ENCODE measurements at places on chromosomes 12 and 14.

- ATAC-seq = peak; percentile 87
These were observed at the start of gene PAX9 for GRCh38 chr14:36661506-36662257. PAX9 (plus strand) TSS chr14:36661860; CDS start chr14:36662090, 230 bp downstream.

GRCh38 chr14:104717646-104718045, 6.4 kb upstream of the ADSS1 start:
- ATAC-seq = no peak

DNA sequence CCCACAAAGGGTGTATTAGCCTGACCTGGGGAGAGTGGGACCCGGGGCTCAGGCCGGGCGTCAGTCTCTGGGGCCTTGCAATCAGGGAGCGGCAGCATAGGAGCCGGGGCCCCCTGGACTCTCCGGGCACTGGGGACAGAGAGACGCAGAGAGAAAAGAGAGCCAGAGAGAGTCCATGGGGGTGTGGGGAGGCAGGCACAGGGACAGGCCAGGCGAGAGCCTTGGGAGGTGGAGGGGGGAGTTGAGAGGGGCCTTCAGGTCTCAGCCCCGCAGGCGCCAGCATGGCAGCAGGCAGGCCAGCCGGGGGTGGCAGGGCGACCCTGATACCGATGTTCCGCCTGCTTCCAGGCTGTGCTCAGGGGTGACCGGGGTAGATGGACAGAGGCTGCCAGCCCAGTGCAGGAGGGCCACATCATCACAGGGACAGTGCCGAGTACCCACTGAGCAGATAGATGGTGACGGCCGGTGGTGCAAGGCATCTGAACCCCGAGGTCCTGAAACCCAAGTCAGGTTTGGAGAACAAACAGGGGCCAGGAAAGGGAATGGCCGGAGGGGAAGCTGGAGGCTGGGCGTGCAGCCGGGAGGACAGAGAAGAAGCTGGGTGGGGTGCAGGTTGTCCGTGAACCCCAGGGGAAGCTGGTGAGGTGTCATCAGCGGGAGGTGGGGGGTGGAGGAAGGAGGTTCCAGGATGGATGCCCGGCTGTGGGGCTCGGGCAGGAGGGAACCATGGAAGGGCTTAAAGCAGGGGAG, 2.9 kb downstream of the EXOC3L4 start:
- no peak for ATAC-seq

- no peak for ATAC-seq
These were observed 19.3 kb upstream of the ETV6 start for GRCh38 chr12:11630046-11630706.

DNA sequence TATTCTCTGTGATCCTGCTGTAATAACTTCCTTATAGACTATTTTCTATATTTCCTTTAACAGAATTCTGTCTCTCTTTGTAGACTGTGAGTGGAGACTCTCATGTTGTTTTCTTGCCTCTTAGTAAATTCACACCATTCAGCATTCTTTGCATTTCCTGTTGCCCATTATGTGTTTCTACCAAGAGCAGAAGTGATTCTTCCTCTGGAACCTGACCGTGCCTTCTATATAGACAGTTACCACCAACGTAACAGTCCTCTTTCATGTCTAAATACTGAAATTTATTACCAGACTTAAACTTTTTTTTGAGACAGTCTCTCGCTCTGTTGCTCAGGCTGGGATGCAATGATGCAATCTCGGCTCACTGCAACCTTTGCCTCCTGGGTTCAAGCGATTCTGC, 31.1 kb downstream of the METAP2 start:
- ATAC-seq = no peak

DNA sequence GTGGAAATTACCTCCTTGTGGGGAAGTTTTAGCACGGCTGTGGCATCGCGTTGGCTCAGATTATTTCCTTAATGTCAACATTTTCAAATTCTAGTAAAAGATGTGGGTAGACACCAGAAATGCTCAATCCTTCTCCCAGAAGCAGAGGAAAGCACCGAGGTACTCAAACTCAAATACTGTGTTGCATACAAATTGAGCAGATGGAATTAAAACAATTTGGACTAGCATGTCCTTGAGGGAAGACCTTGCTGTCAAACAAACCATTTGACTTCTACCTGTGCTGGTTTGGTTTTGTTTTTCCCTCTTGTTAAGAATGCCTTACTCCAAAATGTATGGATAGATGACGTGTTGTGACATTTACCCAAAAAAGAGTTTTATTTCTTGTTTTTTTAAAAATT, 136.4 kb downstream of the CNTN1 start:
- no peak for ATAC-seq

GRCh38 chr12:120468821-120469449, 613 bp downstream of the SRSF9 start:
- peak; percentile 23 for ATAC-seq

GRCh38 chr14:86613126-86613525, 1083.2 kb downstream of the FLRT2 start:
- no peak for ATAC-seq

DNA sequence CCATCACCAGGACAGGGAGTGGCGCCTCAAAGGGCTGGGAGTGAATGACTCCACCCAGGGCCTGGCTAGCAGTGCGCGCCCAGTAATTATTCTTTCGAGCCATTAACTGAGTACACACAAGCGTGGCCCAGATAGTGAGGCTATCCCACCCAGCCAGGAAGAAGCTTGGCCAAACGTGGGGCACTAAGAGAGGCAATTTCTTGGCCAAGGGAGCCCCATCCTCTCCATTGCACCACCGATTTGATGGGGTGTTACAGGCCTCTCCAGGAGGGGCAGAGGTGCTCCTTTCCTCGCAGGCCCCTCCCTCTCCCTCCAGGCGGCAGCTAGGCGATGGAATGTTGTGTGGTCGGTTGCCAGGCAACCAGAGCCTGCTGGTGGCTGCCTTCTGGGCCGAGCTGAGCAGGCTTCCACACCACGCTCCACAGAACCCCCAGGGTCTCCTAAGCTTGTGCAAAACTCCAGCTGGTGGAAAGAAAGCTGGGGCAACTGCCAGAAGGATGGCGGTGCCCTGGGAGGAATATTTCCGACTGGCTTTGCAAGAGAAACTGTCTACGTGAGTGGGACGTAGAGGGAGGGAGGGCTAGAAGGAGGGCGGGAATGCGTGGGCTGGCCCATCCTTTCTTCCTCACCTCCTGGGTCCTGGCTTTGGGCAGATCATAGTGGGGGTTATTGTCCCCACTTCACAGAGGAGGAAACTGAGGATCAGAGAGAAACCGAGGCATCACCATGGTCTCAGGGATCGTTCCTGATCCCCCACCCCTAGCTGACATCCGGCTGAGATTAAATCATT, at the start of gene CFAP73:
TSS of gene CFAP73 (plus strand) at position 364 of the 790 bp plus-strand sequence. CDS start at position 498, 134 bp downstream.
- peak; percentile 86 for ATAC-seq

GRCh38 chr12:111521801-111522200, 77.3 kb downstream of the ATXN2 start:
- no peak for ATAC-seq

DNA sequence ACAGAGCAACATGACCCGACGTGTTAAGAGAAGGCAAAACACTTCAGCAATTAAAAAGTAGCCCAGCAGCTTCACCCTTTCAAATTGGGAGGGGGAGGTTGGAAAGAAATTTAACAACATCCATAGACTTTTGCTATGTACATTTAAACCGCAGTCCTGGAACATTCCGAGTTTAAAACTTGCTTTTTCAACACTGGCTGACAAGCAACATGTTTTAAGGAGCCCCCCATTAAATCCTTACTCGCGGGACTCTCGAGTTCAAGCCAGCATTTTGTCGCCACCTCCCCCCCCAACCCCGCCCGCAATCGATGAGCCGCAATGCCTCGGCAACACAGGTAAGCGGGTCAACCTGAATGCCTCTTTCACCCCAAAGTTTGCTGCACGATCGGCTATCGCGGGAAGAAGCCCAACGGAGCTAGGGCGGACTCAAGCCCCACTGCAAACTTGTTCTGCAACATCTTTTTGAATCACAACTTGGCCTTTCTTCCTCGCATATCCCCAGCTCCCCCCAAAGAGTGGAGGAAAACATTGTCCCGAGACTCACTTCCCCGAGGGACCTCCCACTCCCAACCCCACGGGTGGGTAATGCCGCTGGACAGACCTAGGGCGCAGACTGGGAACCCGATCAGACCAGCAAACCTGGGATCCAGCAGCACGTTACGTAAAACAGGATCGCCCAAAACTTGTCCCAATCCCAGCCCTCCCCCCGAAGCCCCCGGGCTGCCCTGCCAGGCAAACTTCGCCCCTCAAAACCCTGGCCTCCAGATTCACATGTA, 777 bp downstream of the ZFP36L1 start:
- ATAC-seq = no peak

GRCh38 chr14:21104448-21105060, 3.7 kb downstream of the TMEM253 start:
- peak; percentile 75 for ATAC-seq

DNA sequence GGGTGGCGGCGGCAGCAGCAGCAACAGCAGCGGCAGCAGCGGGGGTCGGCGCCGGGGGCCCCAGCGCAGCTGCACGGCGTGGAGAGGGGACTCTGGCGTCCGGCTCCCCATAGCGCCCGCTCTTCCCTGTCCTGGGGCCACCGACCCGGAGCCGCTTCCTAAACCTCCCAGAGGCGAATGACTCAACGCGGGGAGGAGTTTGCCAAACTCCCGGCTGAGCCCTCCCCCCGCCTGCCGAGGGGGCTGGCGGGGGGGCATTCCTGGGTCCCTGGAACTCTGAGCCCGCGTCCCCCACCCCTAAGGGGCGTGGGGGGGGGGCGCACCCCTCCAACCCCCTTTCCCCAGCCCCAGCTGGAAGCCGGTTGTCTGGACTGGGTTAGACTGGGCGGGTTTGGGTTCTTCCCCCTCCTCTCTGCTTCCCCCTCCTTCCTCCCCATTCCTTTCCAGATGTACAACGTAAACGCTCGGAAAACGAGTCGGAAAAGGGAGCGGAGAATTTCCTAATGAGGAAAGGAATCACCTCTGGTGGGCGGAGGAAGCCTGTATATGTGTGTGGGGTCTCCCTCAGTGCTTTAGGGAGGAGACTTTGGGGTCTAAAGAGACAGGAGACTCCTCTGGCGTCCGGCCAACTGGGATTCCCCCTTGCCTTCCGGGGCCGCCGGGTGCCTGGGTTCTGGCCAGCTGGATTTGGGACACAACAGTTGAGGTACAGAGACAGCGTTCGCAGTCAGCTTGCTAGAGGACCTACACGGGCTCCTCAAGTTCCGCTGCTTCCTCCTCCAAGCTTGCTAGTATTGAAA, at the start of gene ITGA5:
TSS of gene ITGA5 (minus strand) at position 179 of the 800 bp plus-strand sequence. CDS start at position 111, 68 bp downstream.
- ATAC-seq = peak; percentile 87

GRCh38 chr14:74038020-74038859, 19.1 kb downstream of the BBOF1 start:
- peak; percentile 77 for ATAC-seq

- no peak for ATAC-seq
These were observed 7.7 kb upstream of the DCP1B start for GRCh38 chr12:2011643-2012607.

DNA sequence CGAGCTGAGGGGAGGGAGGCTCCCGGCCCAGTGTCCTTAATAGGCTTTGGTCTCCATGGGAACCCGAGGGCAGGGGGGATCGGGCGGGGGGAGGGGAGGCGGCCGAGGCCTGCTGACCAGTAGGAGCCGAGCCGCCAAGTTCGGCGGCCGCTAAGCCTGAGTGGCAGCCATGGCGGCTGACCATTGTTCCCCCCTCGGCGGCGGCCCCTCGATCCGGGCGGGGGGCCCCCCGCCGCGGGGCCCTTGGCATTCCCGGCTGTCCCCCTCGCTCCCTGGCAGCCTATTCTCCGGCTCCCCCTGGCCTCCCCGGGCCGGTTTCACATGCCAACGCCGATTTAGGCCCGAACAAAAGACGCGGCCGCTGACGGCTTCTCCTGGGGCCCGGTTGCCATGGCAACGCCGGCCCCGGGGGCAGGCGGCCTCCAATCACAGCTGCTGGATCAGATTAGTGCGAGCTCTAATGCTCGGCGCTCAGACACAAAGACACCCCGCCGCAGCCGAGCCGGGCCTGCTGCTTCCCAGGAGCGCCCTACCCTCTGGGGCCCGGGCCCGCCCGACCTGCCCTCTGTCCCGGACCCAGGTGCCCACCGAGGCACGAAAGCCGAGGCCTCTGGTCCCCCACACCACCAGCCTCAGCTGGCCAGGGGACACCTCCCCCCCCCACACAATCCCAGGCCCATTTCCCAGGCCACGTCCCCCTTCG, 7.3 kb downstream of the MSI1 start:
- ATAC-seq = peak; percentile 70

DNA sequence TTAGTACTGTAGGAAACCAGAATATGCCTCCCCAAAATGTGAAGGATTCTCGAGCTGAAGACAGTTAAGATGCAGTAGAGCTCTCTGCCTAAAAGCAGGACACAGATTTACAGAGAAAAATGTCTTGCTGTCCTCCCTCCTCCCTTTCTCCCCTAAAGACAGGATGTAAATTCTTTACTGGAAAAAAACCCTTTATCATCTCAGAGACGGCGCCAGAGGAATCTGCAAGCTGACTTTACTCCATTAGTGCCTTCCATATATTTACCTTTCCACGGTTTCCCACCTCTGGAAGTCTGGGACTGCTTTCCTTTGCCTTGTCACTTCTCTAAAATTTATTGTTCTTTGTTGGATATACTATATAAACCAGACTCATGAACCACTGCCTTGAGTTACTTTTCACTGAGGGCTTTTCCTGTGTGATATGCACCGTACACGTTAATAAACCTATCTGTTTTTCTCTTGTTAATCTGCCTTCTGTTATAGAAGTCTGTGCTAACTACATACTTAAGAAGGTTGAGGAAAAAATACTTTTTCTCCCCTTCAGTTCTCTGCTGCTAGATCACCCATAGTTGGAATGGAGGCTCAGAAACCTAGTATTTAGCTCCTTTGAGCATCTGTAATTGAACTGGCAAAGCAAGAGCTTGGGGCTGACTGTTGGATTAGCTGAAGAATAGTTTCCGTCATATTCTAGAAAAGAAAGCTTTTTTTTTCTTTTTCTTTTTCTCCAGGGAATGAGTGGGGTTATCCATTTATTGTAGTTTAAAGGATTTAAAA, 99.9 kb downstream of the RAD51B start:
- ATAC-seq = peak; percentile 87

GRCh38 chr14:54664961-54665360, 98.0 kb downstream of the SAMD4A start:
- ATAC-seq = peak; percentile 43

DNA sequence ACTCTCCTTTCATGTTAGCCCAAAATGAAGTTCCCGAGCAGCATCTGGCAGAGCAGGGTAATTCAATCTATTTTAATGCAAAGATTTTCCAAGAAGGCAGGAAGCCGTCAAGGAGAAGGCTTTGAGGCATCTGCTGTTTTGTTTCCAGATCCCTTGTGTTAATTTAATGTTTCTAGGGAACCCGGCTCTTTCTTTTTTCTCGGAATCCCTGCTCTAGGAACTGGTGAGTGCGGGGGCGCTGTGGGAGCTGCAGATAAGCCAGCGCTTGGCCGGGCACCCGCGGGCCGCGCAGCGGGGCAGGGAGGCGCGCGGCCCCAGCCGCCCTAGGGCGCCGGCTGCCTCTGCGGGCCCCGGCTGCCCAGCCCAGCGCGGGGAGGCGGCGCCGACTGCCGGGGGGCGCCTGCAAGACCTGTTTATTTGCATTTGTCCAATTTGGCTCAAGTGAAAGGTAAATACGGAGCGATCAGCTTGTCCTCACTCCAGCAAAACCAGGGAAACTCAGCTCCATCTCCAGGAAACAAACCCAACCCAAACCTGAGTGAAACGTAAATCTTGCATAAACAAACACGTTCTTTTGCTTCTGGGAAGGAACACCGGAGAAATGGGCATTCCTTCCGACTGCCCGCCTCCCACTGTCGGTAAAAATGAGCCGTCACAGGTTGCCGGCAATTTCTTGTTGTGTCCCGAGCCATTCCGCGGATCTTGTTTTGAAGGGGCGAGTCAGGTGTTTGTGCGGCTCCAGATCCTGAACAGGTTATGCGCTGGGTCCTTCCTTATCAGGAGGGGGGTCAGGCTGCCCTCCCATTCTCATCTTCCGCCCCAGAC, 65.1 kb downstream of the CRADD start:
- peak; percentile 97 for ATAC-seq

- no peak for ATAC-seq
These were observed 340.9 kb downstream of the BCL11B start for GRCh38 chr14:98931126-98931525.

GRCh38 chr14:103832046-103832445, 15.3 kb downstream of the PPP1R13B start:
- ATAC-seq = no peak

Data from SK-N-SH treated with all-trans-retinoic acid at 6 μM for 48 hours (cell line).